ENCODE measurements at places on chromosomes 5 and 9.
A peak's percentile ranks its signal among the peaks of the same experiment; 100 is the strongest.

DNA sequence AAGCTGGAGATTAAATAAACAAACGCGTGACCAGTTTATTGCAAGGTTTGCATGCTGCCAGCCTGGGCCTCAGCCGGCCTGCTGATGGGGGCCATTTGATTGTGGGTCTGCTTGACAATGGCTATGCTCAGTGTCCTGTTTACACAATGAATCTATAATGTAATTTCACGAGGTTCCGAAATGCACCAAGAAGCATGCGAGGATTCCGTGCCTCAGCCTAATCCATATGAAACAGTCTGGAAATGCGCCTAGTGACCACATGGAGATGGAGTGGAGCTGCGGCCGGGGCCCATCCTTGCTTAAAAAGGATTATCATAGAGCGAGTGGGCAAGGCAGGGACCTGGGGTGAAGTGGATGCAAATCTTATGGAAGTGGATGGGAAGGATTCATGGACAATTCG, 382.4 kb downstream of the CDK5RAP2 start:
- H3K36me3 ChIP-seq = no peaks in the 10 kb centered on the region
- no peaks in the 10 kb centered on the region for H3K4me1 ChIP-seq
- H3K27ac ChIP-seq = no peak overlapping the region
- no peak overlapping the region for H3K4me3 ChIP-seq

DNA sequence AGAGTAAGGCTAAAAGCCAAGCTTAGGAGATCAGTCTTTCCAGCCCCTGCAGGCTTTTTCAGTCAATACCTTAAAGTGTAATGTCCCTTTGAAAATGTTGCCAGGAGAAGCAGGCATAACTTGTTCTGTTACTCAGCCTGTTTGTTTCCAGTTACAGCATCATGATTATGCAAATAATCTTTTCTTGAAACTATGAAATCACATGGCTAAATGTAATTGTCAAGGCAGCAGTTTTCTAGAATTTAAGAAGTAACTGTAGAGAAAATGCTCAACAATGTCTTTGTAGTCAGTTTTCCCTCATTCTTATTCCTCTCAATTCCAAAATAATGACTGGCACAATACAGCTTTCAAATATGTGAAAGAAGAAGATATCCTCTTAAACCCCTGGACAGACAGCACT, 1.9 kb upstream of the GPR107 start:
- no peaks in the 10 kb centered on the region for H3K36me3 ChIP-seq
- H3K27ac ChIP-seq = no peak overlapping the region
- 0 out of 2 replicates have a peak, but pooled peaks cover 3% of the 10 kb centered on the region for H3K4me1 ChIP-seq
- no peaks in the 10 kb centered on the region for H3K27me3 ChIP-seq
- no peak overlapping the region for H3K4me3 ChIP-seq

GRCh38 chr5:150393096-150393645, 19.5 kb downstream of the CD74 start:
- H3K27ac ChIP-seq = no peak overlapping the region
- no peak for DNase-seq
- H3K4me1 ChIP-seq = no peaks in the 10 kb centered on the region
- no peak overlapping the region for H3K4me3 ChIP-seq
- H3K27me3 ChIP-seq = no peaks in the 10 kb centered on the region

DNA sequence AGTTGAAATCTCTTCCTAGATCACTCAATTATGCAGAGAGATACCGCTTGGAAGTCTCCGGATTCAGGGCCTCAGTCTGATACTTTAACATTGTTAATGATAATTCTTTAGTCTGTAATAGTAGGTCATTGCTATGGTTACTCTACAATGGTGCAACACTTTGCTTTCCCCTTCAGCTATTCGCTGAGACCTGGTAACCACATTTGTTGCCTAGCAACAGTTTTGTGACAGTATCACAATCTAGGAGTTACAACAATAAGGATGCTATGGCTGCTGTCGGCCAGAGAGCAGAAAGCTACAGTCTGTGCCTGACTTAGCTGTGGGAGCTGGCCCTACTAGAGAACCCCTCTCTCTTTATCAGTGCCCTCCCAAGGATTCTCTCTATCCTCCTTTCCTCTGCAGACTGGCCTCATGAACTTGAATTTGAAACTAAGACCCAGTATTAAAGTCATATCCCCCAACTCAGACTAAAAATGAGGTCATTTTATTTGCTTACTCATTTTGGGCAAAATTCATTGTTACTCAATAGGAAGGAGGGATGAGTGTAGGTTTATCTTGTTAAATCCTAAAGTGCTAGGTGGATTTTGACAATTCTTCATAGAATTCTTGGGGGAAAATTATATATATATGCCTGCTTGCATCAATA, 39.3 kb downstream of the NR2F1 start:
- no peaks in the 10 kb centered on the region for H3K36me3 ChIP-seq
- no peak overlapping the region for H3K27ac ChIP-seq
- H3K4me3 ChIP-seq = no peak overlapping the region
- H3K4me1 ChIP-seq = no peaks in the 10 kb centered on the region
- DNase-seq = no peak

- no peak overlapping the region for H3K27ac ChIP-seq
- no peaks in the 10 kb centered on the region for H3K27me3 ChIP-seq
- H3K36me3 ChIP-seq = no peaks in the 10 kb centered on the region
- no peak overlapping the region for H3K4me3 ChIP-seq
- peaks cover 22% of the 10 kb centered on the region for H3K4me1 ChIP-seq
Observed at GRCh38 chr5:148619484-148619883, 34.8 kb downstream of the HTR4 start.

GRCh38 chr9:87803623-87804345, 77.9 kb downstream of the CTSL start:
- DNase-seq = no peak
- H3K4me1 ChIP-seq = no peaks in the 10 kb centered on the region
- no peak overlapping the region for H3K4me3 ChIP-seq
- H3K36me3 ChIP-seq = no peaks in the 10 kb centered on the region
- H3K27me3 ChIP-seq = no peaks in the 10 kb centered on the region

DNA sequence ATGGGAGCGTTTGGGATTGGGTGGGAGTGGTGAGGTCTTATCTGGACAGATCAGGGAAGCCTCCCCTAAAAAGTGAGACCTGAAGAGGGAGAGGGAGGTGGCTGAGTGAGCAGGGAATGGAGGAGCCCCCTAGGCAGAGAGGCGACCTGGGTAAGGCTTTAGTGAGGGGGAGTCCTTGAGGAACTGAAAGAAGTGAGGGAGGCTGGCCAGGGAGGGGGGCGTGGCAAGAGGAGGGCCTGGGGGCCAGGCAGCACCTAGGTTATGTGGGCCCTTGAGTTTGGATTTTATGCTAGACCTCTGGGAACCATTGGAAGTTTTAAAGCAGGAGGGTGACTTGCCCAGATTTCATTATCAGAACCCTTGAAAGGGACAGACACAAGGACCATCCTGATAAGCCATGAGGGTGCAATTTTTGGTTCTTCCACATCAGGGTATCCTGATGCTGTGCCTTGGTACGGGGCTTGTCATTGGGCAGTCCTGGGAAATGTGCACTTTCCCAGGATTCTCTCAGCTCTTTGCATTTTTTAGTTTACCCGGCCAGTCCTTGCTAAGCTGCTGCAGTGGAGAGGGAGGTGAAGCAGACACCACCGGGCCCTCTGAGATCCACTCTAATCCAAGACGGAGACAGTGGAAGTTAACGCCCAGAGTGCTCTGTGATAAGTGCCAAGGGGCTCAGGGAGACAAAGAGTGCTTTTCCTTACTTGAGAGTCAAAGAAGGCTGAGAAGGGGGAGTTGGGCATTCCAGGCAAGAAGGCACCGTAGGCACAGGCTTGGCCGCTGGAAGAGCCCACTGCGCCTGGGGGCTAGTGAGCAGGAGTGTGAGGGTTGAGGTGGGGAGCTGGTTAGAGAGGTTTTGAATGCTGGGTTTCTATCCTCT, 16.1 kb downstream of the GSN start:
- no peaks in the 10 kb centered on the region for H3K27me3 ChIP-seq
- peaks cover 3% of the 10 kb centered on the region for H3K36me3 ChIP-seq
- no peak overlapping the region for H3K4me3 ChIP-seq
- peaks cover 58% of the 10 kb centered on the region for H3K4me1 ChIP-seq
- no peak for DNase-seq

DNA sequence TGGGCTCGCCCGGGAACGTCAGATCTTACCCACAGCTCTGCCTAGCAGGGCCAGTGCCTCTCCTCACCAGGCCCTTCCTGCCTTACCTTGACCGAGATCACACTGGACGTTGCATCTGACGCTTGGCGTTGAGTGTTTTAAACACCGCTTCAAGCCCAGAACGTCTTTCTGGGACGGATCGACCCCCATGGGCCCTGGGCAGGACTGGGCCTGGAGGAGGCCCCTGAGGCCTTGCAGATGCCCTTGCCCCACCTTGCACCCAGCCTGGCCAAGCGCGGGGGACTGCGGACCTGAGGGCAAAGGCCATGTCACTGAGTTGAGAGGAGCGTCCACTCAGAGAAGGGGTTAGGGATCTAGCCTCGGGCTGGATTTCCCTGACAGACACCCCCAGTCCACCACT, 64.3 kb upstream of the FCN2 start:
- no peak for DNase-seq
- H3K27me3 ChIP-seq = no peaks in the 10 kb centered on the region
- H3K27ac ChIP-seq = no peak overlapping the region

DNA sequence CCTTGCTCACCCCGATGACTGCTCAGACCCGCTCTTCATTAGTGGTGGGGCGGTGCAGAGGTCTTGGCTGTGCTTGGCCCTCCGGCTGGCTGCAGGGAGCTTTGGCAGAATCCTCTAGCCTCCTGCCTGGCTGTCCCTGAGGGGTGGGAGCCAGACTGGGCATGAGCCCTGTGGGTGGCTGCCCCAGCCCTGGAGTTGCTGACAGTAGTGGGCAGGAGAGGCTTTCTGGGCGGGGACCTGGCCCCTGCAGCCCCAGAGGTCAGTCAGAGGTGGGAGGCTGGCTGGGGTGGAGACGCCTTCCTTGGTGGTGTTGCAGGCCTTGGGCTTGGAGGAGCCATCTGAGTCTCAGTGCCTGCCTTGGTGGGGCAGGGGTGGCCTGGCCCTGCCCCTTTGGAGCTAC, 146.0 kb downstream of the RXRA start:
- H3K27me3 ChIP-seq = no peaks in the 10 kb centered on the region
- no peak overlapping the region for H3K27ac ChIP-seq
- no peaks in the 10 kb centered on the region for H3K36me3 ChIP-seq
- no peak overlapping the region for H3K4me3 ChIP-seq

DNA sequence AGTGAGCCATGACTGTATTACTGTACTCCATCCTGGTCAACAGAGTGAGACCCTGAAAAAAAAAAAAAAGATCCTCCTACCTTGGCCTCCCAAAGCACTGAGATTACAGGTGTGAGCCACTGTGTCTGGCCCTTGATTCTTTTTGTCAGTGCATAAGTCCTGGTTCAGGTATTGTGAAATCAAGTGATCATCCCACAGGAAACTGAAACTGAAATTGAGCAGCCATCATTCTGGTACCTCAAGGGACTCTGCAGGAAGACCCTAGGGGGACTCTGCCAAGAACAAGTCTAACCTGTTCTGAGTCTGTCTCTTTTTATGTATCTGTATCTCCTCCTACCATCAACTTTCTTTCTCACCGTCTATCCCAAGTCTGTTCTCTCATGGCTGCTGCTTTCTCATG, 1.9 kb upstream of the DCAF10 start:
- H3K4me3 ChIP-seq = no peak overlapping the region
- DNase-seq = no peak
- no peaks in the 10 kb centered on the region for H3K36me3 ChIP-seq
- no peaks in the 10 kb centered on the region for H3K4me1 ChIP-seq

GRCh38 chr5:68251386-68251785, 35.8 kb downstream of the PIK3R1 start:
- DNase-seq = no peak
- peak overlapping the region; percentile 69 for H3K27ac ChIP-seq
- 0 out of 2 replicates have a peak, but pooled peaks cover 8% of the 10 kb centered on the region for H3K4me1 ChIP-seq
- H3K27me3 ChIP-seq = no peaks in the 10 kb centered on the region

DNA sequence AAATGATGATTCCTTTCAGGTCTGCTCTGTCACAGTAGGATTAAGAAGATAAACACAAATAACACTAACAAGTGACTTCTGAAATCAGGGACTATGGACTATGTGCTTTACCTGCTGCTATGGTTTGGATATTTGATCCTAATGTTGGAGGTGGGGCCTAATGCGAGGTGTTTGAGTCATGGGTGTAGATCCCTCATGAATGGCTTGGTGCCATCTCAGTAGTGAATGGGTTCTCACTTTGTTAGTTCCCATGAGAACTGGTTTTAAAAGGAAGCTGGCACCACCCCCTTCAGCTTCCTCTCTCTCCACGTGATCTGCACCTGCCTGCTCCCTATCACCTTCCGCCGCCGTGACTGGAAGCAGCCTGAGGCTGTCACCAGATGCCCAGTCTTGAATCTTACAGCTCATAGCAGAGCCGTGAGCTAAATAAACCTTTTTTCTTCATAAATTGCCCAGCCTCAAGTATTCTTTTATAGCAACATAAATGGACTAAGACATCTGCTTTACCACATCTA, 3.3 kb downstream of the PPIC start:
- DNase-seq = no peak
- no peaks in the 10 kb centered on the region for H3K27me3 ChIP-seq
- H3K27ac ChIP-seq = no peak overlapping the region
- H3K4me3 ChIP-seq = no peak overlapping the region
- H3K36me3 ChIP-seq = no peaks in the 10 kb centered on the region
- peaks cover 7% of the 10 kb centered on the region for H3K4me1 ChIP-seq

GRCh38 chr9:100066539-100066938, 32.3 kb downstream of the ERP44 start:
- H3K4me1 ChIP-seq = peaks cover 7% of the 10 kb centered on the region
- H3K4me3 ChIP-seq = no peak overlapping the region

- H3K36me3 ChIP-seq = no peaks in the 10 kb centered on the region
- H3K4me1 ChIP-seq = peaks cover 14% of the 10 kb centered on the region
- no peaks in the 10 kb centered on the region for H3K27me3 ChIP-seq
- H3K27ac ChIP-seq = no peak overlapping the region
Observed at GRCh38 chr5:106241409-106241808, 1429.3 kb downstream of the EFNA5 start.

DNA sequence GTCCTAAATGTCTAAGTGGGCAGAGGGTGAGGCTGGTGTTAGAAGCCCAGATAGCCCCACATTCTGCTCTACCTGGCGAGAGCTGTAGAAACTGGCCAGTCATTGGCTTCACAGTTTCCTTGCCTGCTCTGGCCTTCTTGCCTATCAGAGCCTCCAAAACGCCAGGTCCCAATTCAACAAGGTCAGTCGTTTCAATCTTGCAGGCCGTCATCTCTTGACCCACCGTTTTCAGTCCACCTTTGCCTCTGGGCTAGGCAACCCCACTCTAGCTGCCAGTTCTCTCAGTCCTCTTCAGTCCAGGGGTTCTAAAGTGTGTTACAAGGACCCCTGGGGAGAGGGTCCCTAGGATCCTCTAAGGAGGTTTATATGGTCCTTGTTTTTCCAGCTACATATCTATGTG, 20.0 kb upstream of the TIFAB start:
- H3K4me3 ChIP-seq = no peak overlapping the region
- H3K27me3 ChIP-seq = no peaks in the 10 kb centered on the region
- H3K36me3 ChIP-seq = no peaks in the 10 kb centered on the region

GRCh38 chr9:21965401-21965951, 28.7 kb downstream of the CDKN2A start:
- no peak overlapping the region for H3K27ac ChIP-seq
- peak overlapping the region; percentile 59 for H3K4me3 ChIP-seq
- H3K27me3 ChIP-seq = no peaks in the 10 kb centered on the region
- no peaks in the 10 kb centered on the region for H3K36me3 ChIP-seq
